Transverse colon (tissue), 4 donors: ENCODE measurements at places on chromosomes 2 and 18.

GRCh38 chr2:95314598-95314963, 17.4 kb downstream of the KCNIP3 start:
- DNase-seq = no peak

DNA sequence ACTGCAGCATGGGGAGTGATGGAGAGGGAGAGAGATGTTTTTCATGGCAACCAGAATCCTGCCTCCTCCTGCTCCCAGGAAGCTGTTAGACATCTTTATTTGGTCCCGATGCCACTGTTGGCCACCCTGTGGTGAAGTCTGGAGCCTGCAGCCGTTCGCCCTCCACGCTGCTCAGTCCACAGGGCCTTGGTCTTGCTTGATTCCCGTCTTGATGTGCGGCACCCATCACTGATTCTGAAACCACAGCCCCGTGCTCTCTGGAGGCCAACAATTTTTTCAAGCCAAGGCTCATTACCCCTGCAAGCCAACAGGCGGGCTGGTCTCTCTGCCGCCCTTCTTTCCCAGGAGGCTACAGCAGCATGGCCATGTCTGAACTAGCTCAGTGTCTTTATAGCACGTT, 24.5 kb downstream of the SIGLEC15 start:
- no peak for DNase-seq

GRCh38 chr2:207184768-207185167, 19.0 kb upstream of the KLF7 start:
- DNase-seq = no peak

DNA sequence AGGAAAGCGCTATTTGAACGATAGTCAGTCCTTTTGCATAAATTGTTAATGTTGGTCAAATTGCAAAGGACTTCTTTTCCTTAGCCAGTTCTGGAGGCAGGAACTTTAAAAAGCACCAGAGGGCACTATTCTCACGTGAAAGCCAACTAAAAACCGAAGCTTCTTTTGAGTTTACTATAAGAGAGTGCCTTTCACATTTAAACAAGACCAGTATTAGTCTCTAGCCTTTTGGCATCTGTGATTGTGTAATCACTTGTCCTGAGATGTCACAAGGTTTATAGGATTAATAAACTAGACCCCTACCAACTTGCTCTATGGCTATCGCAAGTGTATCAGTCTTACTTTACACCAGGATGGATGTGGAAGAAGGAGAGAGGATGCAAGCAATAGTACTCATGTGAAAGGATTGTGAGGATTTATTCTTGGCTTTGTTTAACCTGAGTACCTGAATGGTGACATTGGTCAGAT, 14.4 kb upstream of the STAT4 start:
- DNase-seq = no peak

GRCh38 chr2:204065566-204065965, 129.0 kb downstream of the ICOS start:
- DNase-seq = no peak
